ENCODE measurements at places on chromosomes 2 and 18.

DNA sequence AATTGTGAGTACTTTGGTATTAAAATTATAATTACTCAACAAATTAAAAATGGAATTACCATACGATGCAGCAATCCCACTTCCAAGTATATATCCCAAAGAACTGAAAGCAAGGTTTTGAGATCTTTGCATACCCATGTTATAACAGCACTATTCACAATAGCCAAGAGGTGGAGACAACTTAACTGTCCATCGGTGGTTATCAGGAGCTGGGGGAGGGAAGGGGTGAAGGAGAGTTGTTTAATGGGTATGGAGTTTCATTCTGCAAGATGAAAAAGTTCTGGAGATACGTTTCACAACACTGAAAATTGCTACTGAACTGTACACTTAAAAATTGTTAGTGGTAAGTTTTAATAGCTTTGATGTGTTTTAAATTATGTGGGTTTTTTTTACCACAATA lies 25.7 kb downstream of the RAB10 start:
- H3K4me1 ChIP-seq, result peaks cover 29% of the 10 kb centered on the region
- no peaks in the 10 kb centered on the region for H3K36me3 ChIP-seq
- DNase-seq, result no peak
- H3K4me3 ChIP-seq, result no peak overlapping the region
- H3K27me3 ChIP-seq, result no peaks in the 10 kb centered on the region

DNA sequence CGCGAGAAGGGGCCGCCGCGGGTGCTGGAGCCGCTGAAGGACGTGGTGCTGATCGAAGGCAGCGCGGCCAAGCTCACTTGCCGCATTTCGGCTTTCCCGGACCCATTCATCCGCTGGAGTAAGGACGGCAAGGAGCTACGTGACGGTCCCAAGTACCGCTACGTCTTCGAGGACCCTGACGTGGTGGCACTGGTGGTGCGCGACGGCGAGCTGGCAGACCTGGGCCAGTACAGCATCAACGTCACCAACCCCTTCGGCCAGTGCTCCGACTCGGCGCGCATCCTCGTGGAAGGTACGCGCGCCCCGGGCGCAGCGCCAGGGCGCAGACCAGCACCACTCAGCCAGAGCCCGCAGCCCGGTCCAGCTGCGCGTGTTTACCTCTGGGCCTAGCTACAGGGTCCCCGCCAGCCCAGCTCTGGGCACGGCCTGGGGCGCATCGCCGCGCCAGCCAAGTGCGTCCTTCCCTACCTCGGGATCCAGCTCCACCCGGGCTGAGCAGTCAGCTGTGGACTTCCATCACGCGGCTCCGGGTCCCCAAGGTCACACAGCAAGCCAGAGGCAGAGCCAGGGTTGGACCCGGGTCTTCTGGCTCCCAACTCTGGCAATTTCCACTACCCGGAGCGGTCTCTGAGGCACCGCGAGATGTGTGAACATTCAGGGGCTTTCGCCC lies 1.7 kb upstream of the GMPPA start:
- no peak for DNase-seq
- H3K27ac ChIP-seq, result no peak overlapping the region
- peaks cover 25% of the 10 kb centered on the region for H3K27me3 ChIP-seq
- H3K4me3 ChIP-seq, result peak overlapping the region; percentile 94
- no peaks in the 10 kb centered on the region for H3K36me3 ChIP-seq

- DNase-seq, result no peak
- H3K4me1 ChIP-seq, result peaks cover 2% of the 10 kb centered on the region
- H3K4me3 ChIP-seq, result no peak overlapping the region
These were observed 85.2 kb downstream of the NDUFA10 start for GRCh38 chr2:239939736-239940483.

GRCh38 chr2:15596968-15597367 lies 5.3 kb downstream of the DDX1 start:
- no peaks in the 10 kb centered on the region for H3K27me3 ChIP-seq
- H3K4me1 ChIP-seq, result peaks cover 10% of the 10 kb centered on the region
- peaks cover 31% of the 10 kb centered on the region for H3K36me3 ChIP-seq
- DNase-seq, result no peak
- H3K4me3 ChIP-seq, result no peak overlapping the region
- no peak overlapping the region for H3K27ac ChIP-seq

GRCh38 chr2:47226923-47227220 lies 71.8 kb upstream of the STPG4 start:
- H3K36me3 ChIP-seq, result no peaks in the 10 kb centered on the region
- H3K4me3 ChIP-seq, result no peak overlapping the region
- no peaks in the 10 kb centered on the region for H3K4me1 ChIP-seq

DNA sequence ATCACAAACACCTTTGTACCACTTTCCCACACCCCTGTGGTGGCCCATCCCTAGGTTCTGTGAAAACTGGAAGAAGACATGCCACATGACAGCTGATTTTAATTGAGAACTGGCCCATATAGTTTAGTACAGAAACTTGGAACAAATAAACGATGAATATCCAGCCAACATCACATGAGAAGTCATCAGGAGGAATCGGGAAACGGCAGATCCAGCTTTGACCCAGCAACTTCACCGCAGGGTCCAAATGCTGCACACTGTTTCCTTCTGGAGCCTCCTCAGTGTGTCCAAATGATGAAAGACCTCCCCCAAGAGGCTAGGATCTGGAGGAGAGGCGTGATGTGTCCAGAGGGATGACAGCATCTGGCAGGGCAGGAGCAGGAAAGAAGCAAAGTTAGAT lies 75.5 kb downstream of the COPS8 start:
- no peak for DNase-seq
- peaks cover 15% of the 10 kb centered on the region for H3K27me3 ChIP-seq
- no peaks in the 10 kb centered on the region for H3K4me1 ChIP-seq
- no peak overlapping the region for H3K27ac ChIP-seq
- no peak overlapping the region for H3K4me3 ChIP-seq
